ENCODE measurements at places on chromosomes 6 and 20. TPM values are rescaled to one million over a fixed set of nuclear protein-coding genes. Genes with fewer than 3 reads are reported as not detected.
A peak's percentile ranks its signal among the peaks of the same experiment; 100 is the strongest.

DNA sequence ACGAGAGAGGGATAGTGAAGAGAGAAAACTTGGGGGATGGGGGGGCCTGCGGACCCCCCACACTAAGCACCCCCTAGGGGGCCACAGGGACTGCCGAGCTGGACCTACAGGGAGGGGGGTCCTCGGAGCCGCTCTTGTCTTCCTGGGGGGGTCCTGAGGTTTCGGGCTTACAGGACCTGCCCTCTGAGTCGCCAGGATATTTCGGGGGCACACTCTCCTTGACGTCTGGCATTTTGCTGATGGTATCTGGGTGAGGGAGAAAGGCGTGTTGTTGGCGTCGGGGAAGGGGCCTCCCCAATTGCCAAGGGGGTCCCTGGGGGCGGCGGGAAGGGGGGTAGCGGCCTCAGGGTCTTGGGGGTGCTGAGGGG lies 516 bp downstream of the TCP11 start:
- no peak for DNase-seq

DNA sequence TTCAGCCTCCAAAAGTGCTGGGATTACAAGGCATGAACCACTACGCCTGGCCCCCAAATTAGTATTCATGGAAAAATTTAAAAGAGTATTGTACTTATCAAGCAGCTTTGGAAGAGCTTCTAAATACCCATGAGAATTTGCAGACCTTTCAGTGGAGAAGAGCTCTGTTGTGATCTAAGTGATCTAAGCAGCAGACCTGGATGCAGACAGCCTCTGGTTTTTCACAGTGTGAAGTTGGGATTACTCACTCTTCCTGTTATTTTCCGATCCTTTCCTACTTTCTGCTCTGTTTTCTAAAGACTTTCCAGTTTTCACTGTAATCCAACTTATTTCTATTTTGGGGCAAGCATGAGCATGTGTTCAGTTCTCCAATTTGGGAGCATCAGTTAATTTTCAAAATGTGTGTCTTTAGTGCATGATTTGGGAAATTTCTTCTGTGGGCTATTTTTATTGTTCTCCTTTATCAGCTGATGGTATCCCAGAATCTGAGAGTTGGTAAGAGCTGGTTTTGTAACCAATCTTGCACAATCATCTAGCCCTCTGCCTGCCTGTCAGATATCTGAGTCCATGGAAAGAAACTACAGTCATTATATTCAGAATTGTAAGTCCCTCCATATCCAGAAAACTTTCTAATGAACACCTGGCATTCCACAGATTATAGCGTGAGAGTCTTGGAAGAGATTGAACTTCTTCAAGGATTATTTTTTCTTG lies 207.7 kb upstream of the DTNBP1 start:
- DNase-seq = no peak

TPD52L2 gene
- total RNA-seq = 37.9 TPM

DNA sequence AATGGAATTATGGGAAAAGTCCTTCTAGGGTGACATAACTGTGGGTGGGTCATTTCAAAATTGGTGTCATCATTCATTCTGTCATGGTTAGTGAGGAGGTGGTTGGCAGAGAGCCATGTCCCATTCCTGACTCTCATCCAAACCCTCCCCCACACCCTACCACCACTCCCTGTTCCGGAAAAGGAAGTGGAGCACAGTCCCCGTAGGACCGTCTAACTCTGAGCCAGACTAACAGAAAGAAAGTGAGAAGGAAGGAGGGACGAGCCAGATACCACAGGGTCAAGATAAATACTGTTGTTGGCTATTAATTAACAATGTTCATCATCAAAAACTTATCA lies 4.8 kb downstream of the TRIM10 start:
- no peak for DNase-seq

DNA sequence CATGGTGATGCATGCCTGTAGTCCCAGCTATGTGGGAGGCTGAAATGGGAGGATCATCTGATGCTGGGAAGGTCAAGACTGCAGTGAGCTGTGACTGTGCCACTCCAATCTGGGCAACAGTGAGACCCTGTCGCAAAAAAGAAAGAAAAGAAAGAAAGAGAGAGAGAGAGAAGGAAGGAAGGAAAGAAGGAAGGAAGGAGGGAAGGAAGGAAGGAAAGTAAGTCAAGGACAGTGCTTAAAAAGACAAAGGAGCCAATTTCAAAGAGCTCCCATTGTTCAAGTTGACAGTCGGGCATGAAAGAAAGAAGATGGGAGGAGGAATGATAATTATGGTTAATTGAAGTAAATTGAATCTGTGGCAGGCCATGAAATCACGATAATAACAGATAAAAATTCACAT lies 16.2 kb downstream of the C6orf15 start:
- DNase-seq = no peak

MARCKS gene
- total RNA-seq = 94.5 TPM

DNA sequence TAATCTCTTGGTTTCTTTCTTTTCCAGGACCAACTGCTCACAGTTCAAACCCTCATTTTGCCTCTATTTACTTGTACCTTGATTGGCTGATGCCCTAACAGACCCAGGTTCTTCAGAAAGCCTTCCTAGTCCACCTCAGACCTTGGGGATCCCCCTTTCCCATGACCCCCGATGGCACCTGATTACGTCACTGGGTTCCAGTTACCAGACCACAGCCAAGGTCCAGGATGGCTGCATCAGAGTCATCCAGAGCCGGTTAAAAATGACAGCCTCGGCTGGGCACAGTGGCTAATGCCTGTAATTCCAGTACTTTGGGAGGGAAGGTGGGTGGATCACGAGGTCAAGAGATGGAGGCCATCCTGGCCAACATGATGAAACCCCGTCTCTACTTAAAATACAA lies 4.5 kb downstream of the HLA-DOA start:
- DNase-seq = no peak

C6orf132 gene
- 0.71 TPM for total RNA-seq

GRCh38 chr6:69936674-69937363 lies 70.5 kb downstream of the COL19A1 start:
- DNase-seq = no peak

TMC2 gene
- total RNA-seq = not detected

DNA sequence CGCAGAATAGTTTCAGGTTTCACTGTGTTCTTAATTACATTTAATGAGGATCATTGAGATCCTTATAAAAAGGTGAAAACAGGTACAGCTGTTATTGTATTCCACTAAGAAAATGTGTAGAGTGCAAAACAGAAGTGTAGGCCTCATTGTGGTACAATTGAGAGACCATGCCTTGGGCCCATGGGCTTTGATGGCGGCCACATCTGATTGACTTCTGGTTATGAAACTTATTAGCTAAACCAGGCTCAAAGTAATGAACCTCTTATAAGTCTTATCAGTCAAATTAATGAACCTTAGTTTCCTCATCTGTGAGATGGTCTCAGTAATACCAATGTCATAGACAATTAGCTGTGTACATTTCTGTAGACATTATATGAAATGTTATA lies 148.7 kb downstream of the ZDHHC14 start:
- DNase-seq = no peak

DNA sequence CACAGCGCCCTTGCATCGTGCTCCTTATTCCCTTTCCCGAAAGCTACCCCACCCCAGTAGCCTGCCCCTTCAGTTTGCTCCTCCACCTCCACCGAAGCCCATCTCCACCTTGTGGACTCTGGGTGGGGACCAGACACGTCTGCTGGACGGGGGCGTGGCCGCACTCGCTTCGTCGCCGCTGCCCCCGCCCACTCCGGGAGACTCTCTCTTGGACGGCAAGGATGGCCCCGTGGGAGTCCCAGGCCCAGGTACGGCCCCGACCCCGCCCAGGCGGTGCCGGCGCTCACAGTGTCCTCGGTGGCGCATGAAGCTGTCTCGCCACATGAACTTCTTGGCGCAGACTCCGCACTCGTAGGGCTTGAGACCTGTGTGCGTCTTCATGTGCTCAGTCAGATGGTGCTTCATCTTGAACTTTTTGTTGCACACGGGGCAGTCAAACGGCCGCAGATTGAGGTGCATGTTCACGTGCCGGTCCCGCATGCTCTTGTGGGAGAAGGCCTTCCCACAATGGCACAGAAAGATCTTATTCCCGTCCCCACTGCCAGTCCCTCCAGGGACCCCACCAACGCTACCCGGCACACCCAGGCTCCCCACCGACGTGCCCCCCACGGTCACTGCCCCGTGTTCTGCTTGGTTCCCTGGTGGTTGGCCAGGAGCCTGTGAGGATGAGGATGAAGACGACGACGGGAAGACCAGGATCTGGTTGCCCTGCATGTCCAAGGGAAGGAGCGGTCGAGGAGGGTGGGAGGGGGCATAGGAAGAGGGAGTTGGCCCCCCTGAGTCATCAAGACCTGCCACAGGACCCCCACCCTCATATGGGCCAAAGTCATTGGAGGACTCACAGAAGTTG lies 1.3 kb upstream of the TAPBP start:
- no peak for DNase-seq

GRCh38 chr6:79777713-79778579 lies 146.8 kb downstream of the SH3BGRL2 start:
- DNase-seq = peak; percentile 34

GRCh38 chr6:129886401-129887155 lies 25.5 kb upstream of the TMEM244 start:
- no peak for DNase-seq

PRDM1 gene
- 1.8 TPM for total RNA-seq
